ENCODE measurements at places on chromosomes 4 and X.
A peak's percentile ranks its signal among the peaks of the same experiment; 100 is the strongest.

GRCh38 chrX:140821280-140821679 is 111.7 kb downstream of the LINC00632 start:
- no peak for DNase-seq

DNA sequence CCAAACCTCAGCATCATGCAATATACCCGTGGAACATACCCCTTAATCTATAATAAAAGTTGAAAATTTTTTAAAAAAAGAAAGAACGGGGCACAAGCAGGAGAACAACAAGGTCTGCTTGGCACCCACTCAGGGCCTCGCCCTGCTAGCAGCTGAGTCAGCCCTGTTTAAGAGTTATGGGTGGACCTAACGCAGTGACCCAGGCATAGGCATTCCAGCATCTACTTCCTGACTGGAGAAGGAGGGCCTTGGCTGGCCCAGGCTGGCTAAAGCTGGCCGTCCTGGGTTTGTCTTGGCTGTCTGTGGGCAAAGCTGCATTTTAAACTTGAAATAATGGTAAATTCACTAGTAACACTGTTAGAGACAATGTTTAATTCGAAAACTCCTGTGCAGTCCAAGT is 236.7 kb upstream of the PGRMC2 start:
- DNase-seq: peak; percentile 67

DNA sequence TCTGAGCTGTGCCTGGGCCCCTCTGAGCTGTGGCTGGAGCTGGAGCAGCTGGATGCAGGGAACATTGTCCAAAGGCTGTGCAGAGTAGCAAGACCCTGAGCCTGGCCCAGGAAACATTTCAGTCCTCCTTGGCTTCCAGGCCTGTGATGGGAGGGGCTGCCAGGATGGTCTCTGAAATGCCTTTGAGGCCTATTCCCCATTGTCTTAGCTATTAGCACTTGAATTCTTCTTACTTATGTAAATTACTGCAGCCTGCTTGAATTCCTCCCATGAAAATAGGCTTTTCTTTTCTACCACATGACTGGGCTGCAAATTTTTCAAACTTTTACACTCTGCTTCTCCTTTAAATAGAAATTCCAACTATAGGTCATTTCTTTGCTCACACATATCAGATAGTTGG is 349.8 kb upstream of the KLHL4 start:
- no peak for DNase-seq

GRCh38 chr4:118388606-118389005 is 35.8 kb upstream of the PRSS12 start:
- DNase-seq: no peak

- no peak for DNase-seq
Measured at GRCh38 chr4:40292313-40292759, 42.8 kb upstream of the CHRNA9 start.

DNA sequence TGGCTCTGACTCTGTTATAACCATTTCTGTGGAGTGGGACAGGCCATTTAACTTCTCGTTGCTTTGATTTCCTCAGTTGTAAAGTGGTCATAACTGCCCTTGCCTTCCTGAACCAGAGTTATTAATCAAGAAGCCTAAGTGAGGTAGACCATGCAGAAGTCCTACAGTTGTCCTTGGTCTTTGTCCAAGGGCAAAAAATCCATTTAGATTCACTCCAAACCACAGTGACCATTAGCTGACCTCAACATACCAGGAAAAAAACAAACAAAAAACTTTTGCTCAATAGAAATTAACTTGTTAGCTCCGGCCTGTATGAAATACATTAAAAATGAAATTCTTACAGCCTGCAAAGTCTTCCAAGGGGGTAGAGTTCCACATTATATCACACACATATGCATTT is 52.7 kb downstream of the TBC1D9 start:
- no peak for DNase-seq

DNA sequence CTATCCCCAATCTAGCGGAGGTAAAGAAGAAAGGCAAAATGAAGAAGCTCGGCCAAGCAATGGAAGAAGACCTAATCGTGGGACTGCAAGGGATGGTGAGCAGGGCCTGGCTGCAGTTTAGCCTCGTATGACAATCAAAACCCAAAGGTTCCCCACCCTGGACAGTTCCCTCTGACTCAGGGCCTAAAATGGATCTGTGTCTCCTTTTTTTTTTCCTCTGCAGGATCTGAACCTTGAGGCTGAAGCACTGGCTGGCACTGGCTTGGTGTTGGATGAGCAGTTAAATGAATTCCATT is 986 bp downstream of the HDAC6 start:
- no peak for DNase-seq

DNA sequence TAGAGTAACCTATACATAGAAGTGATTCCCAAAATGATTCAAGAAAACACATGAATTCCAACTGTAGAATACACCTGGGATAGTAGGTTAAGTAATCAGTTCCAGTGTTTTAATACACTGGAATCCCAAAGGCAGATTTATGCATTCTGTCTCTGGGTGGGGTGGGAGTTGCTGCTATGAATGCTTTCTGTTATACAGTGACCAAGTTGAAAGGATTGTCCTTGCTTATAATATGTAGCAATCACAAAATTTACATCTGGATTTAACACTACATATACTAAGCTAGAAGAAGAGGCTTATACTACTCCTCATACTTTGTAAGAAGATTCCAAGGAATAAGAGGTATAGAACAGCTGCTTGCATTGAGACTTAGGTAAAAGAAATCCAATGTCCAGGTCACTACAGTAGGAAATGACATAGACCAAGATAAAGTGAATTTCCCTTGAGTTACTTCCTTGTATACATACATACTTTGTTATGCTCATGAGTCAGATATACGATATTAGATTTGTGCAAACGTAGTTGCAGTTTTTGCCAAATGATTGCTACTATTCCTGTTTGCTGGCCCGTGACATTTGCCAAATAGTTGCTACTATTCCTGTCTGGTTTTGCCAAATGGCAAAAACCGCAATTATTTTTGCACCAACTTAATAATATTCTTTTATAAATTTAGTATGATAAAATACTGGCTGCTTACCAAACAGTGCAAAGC is 210.5 kb upstream of the DIAPH2 start:
- no peak for DNase-seq

GRCh38 chrX:53312946-53313727 is 31.8 kb upstream of the IQSEC2 start:
- DNase-seq: peak; percentile 66

GRCh38 chr4:171588764-171589163 is 224.4 kb upstream of the GALNTL6 start:
- no peak for DNase-seq

GRCh38 chr4:6674500-6675149 is 19.1 kb upstream of the S100P start:
- DNase-seq: peak; percentile 72

GRCh38 chr4:41797260-41797659 is 48.7 kb upstream of the PHOX2B start:
- DNase-seq: no peak

DNA sequence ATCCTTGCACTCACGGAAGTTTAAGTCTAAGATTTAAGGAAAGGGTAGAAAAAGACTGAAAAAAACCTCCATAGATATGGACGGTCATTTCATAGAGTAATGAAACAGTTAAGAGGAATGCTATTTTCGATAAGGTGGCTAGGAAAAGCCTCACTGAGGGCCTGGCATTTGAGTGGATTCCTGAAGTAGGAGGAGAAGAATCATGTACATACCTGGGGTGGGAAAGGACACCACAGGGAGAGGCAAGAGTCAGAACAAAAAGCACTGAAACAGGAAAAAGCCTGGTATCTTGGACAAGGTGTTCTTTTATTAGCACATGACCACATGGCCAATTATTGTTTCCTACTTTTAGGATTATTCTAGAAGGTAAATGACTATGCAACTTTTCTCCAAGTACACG is 547.2 kb upstream of the DIPK2B start:
- no peak for DNase-seq

- no peak for DNase-seq
Measured at GRCh38 chr4:149836546-149836945, 20.9 kb upstream of the IQCM start.

DNA sequence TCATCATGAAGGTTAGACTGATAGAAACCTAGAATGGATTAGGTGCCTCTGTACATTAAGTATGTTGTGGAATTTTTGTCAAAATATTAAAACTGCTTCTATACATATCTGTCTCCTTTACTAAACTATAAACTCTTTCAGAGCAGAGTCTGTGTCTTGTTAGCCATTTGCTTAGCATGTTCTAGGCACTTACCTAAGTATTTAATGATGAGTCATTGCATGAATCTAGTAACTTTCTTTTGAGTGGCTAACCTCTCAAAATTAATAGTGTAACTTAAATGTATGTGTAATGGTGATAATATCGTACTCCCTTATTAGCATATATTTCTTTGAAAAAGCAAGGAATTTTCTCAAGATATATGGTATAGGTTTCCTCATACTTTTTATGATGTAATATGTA is 57.8 kb downstream of the RAP1GDS1 start:
- no peak for DNase-seq

GRCh38 chrX:141405853-141406492 is 163.7 kb upstream of the SPANXC start:
- DNase-seq: no peak

GRCh38 chrX:8049827-8050226 is 121.2 kb downstream of the VCX2 start:
- DNase-seq: no peak

- DNase-seq: no peak
Measured at GRCh38 chr4:159023741-159024140, 79.1 kb upstream of the RAPGEF2 start.

- no peak for DNase-seq
Measured at GRCh38 chr4:177229331-177229730, 80.3 kb upstream of the NEIL3 start.

GRCh38 chr4:45350438-45350837 is 624.1 kb upstream of the GNPDA2 start:
- DNase-seq: no peak
